Osteoblast (primary cell): ENCODE measurements at places on chromosomes 16 and 17. TPM values are rescaled to one million over a fixed set of nuclear protein-coding genes. Genes with fewer than 3 reads are reported as not detected.

DNA sequence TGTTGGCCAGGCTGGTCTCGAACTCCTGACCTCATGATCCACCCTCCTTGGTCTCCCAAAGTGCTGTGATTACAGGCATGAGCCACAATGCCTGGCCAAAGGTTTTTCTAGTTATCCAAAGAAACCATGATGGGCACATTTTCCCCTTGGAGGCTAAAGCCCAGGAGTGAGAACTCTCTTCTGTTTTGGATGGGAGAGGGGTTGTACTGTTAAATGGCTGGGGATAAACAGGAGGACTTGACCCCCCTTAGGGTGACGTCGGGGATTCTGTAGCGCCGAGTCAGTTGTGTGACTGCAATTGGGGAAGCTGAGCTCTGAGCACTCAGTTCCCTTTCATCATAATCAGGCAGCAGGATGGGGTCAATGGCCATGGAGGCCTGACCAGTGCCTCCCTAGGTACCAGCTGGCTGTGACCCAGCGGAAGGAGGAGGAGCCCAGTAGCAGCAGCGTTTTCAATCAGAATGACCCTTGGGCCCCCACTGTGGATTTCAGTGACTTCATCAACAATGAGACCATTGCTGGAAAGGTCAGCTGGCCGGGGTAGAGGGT, 4.1 kb downstream of the AOC3 start:
- no peak for DNase-seq

GRCh38 chr16:8864480-8865110, 4.2 kb downstream of the CARHSP1 start:
- DNase-seq, result peak; percentile 77

Gene PIRT
- total RNA-seq, result not detected in 2 replicates

Gene CHD3
- total RNA-seq, result 95.2 and 97.0 TPM in 2 replicates

DNA sequence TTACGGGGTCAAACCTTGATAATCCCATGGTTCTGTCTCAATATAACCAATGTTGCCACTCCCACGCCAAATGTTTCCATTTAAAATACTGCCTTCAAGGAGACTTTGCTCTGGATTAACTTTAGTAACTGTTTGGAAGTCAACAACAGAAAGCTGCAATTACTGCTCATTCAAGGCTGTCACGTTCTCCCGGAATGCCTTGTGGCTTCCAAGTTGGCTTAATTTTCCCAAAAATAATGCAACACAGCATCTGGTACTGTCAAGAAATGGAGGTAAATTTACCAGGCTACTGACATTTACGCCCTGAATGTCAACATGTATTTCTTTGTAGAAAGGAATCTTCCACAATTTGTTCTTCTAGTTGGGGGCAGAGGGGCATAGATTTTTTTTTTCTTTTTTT, 38.2 kb downstream of the GPRC5B start:
- no peak for DNase-seq

DNA sequence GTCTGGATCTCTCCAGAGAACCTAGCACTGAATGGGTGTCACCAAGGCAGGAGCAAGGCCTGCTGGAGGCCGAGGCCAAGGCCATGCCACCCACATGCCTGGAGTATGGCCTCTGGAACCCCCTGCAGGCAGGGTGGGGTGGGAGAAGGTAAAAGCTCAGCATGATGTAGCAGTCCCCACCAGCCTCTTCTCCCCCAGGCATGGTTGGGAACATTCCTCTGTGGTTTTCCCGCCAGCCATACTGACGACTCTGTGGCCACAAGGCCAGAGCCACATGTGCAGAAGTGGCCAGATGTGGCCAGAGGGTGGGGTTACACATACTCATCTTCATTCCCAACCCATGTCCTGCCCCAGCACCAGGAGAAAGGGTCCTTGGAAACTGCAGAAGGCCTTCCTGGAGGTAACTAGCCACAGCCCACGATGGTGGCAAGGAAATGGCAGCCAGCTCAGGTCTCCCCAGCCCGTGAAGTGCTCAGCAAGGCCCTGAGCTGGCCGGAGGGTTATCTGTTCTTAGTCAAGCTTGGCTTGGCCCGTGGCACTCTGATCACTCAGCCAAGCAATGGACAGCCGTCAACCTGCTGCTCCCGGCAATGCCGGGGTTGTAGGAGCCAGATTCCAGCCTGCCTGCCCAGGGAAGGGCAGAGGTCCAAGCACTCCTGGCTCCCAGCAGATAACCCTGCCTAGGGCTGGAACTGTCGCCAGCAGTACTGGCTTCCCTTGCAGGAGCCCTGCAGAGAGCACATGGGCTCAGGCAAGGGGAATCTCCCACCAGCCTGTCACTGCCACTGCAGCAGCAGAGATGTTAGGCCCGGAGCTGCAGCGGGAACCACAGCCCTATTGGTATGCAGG, 26.1 kb downstream of the HDAC5 start:
- peak; percentile 46 for DNase-seq

- no peak for DNase-seq
These were observed 232.8 kb upstream of the SALL1 start for GRCh38 chr16:51383909-51384308.

GRCh38 chr16:1100084-1100800, 4.2 kb upstream of the C1QTNF8 start:
- DNase-seq, result no peak

GRCh38 chr17:44293509-44294226, 14.7 kb upstream of the RUNDC3A start:
- DNase-seq, result no peak

Gene OTOP2
- total RNA-seq, result not detected in 2 replicates

DNA sequence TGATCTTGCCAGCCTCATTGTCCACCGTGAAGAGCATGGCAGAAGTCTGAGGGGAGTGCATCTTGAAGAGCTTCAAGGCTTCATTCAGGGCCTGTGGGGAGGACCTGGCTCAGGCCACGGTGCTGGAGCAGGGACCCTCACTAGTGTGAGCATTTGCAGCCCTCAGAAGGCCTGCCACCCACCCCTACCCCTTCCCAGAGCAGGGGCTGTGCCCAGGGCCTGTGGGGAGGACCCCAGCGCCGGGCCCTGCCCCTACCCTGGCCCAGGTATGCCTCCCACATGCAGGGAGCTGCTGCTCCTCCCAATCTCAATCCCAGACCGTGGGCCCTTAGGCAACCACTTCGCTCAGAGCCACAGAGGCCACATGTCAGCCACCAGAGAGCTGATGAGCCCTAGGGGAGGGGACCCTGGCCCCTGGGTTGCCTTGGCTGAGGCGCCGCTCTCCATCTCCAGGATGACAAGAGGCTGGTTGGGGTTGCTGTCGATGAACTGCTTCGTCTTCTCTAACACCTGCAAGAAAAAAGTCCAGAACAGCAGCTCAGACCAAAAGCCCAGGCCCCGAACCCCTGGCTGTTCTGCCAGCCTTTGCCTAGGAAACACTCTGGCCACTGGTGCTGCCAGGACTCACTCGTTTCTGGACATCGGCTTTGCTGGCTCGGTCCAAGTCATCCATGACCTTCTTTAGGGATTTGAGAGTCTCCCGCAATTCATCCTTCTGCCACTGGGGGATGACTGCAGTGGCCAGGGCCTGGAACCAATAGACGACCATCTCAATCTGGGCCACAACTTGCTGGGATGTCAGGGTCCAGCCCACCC, 1.8 kb upstream of the EXOSC6 start:
- peak; percentile 90 for DNase-seq

Gene HSBP1
- total RNA-seq, result 18.8 and 25.0 TPM in 2 replicates

Gene BRIP1
- 5.9 and 6.2 TPM in 2 replicates for total RNA-seq

DNA sequence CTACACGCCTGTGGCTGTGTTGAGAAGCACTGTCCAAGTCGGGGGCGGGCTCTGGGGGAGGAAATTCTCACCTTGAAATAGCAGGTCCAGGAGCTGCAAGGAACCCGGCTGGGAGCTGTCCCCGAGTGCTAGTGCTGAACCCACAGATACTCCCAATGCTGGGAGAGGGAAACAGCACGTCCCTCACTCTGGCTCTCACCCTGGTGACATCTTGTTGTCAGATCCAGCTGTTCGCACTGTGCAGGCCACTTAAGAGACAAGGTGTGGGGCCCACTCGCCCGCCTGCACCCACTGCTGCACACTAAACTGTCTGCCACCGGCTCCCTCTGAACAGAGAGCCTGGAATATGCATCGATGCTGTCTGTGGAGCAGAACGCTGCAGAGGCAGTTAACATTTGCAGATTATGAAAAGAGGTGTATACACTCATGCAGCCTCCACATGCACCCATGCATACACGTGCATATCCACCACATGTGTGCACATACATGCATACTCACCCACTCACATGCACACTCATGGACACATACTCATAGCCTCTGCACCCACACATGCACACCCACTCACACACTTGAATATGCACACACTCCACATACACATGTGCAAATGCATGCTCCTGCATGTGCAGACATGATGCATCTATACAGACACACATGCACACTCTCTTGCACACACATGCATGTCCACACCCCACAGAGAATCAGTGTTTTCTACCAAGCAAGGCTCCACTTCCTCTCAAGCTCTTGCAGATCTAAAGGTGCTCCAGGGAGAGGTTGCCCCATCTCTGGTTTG, 42.0 kb downstream of the MGAT5B start:
- peak; percentile 93 for DNase-seq

GRCh38 chr17:7548585-7549400, at the start of gene TNFSF12:
TSS of gene TNFSF12 (plus strand) at chr17:7549058. CDS start at chr17:7549154, 96 bp downstream.
- peak; percentile 92 for DNase-seq

GRCh38 chr17:7613769-7614424, 800 bp downstream of the FXR2 start:
- DNase-seq, result peak; percentile 73

- no peak for DNase-seq
These were observed 254.2 kb downstream of the CBLN1 start for GRCh38 chr16:49027420-49027819.

DNA sequence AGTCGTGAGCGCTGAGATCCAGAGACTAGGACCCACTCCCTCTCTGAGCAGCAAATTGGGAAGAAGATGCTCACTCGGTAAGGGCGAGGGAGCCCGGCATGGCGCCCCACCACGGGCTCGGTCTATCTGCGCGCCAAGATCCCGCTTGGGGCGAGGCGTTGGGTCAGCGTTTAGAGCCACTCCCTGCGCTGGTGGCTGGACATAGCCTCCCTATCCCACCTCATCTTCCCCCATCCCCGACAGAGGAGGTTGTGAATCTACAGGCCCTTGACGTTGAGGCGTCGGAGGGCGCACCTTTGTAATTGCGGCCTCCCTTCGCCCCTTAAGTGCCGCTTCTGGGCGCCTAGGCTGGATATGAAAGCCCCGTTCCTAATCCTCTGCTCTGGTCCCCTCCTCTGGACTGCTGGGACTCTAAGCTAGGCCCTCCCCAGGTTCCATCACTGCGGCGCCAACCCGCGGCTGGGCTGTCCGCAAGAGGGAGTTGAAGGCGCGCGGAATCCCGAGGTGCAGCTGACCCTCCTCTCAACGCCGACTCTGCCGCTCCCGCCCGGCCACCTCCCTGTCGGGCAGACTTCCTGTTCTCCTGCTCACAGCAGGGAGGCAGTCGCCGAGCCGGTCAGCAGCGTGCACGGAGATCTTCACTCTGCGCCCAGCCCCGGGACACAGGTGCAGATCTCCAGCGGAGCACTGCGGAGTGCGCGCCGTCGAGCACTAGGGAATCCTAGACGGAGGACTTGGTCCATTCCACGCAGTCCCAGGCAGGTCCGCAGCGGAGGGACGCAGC, 16.1 kb upstream of the HOXB9 start:
- peak; percentile 78 for DNase-seq

DNA sequence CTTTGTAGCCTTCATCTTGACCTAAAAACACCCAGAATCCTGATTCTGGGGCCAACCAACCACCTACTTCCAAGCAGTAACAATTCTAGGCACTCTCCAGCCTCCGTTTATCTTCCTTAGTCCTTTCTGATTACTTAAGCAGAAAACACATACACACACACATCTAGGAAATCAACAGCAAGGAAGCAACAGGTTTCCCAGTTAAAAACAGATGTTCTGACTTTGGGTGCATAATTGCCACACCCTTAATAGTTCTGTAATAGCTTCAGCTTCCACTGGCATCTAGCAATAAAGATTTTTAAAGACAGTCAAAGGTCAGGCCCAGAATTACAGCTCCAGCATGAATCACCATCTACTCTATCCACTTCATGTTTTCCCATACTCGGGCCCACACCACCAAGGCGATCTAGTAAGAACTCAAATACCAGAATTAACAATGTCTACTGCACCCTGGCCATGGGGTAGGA, 2.6 kb downstream of the ARHGAP17 start:
- DNase-seq, result peak; percentile 94

Gene CLDN7
- 0.36 and 1.8 TPM in 2 replicates for total RNA-seq

DNA sequence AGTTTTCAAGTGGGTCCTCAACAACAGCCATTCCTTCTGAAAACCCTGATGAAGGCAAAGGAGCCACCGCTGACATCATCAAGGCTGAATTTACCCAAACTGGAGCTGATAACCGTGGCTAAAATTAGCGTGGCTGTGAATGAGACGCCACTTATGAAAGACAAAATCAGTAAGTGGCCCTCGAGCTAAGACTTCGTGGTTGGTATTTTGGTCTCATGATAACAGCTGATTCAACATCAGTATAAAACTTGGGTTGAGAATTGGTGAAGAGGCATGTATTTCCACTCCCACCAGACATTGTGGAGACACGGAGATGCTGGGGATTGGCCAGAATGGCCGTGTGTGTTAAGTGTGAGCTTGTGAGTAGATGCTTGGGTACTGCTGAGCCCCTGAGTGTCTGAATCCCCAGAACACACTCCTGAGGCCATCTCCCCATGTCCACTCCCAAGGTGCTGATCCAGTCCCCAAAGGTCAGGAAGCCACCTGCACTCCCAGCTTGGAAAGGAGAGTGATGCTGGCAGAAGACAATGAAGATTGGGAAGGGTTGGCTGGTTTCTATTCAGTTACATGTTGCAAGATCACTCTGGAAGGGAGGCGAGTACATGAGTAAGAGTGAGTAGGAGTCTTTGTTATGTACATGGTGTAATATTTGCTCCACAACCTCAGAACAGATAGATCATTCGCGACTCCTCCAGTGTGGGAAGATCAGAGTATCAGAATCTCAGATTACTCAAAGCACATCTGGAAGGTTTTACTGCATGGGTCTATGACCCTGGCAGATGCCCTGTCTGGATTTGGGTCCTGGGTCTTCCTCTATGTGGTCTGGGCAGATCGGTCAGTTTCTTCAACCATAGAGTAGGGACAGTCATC, 207.7 kb downstream of the HS3ST3A1 start:
- DNase-seq, result peak; percentile 83

DNA sequence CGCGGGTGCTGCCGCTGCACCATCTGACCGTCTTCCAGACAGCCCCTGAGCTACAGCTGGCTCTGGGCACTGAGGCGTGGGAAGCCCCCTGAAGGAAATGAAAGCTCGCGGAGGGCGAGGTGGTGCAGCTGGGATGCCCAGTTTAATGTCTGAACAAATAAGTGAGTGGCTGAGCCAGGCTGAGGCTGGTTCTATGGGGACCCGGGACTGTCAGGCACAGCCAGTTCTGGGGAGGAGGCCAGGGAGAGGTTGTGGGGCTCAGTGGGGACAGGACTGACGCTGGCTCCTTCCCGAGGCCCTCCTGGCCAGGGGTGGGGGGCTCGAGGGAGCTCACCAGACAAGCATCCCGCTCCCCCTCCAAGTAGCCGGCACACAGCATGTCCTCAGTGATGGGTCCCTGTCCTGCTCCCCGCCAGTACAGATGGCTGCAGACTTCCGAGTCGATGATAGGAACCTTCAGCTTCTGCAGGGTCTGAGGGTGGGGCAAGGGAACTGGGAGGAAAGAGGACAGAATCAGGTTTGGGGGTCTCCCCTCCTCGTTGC, 4.4 kb downstream of the PRSS22 start:
- peak; percentile 14 for DNase-seq

Gene CXCL16
- 5.9 and 11.2 TPM in 2 replicates for total RNA-seq

GRCh38 chr16:67447508-67448076, 16.7 kb downstream of the HSD11B2 start:
- DNase-seq, result peak; percentile 88

Gene TBC1D3I
- total RNA-seq, result 0.36 and 0.59 TPM in 2 replicates
